Stimulated activated CD8-positive, alpha-beta memory T cell treated with anti-CD3 and anti-CD28 coated beads, Interleukin-12 subunit alpha, Interleukin-12 subunit beta, amount 100 ng/mL, for 4 hours (primary cell): ENCODE measurements at places on chromosomes 13 and 19.

GRCh38 chr13:87669379-87669978, 1.7 kb upstream of the SLITRK5 start:
- no peak for DNase-seq

DNA sequence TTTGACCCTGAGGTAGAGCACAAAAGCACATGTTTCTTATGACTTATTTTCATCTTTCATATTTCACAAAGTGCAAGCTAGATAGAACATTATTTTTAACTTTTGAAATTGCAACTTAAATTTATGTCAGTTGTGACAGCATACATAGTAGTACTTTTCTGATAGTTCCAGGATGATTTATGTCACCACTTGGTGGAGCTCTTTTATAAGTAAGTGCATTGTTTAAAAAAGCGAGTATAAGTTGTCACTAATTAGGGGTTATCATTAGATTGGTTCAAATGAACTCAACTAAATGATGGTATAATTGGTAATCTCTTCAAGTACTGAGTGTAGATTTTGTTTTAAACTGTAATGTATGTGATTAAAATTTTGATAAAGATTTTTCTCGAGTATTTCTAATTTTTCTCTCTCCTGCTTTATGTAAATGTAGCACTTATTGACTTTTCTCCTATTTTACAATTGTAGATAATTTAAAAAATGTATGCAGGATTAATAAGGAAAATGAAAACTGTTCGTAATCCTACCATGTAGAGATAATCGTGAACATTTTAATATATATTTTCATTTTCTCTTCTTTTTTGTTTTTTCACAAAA, 31.1 kb downstream of the RB1 start:
- no peak for DNase-seq

- DNase-seq: no peak
Observed at GRCh38 chr13:111852725-111853518, 214.0 kb upstream of the SOX1 start.

GRCh38 chr19:19185853-19186740, 5.9 kb downstream of the BORCS8 start:
- DNase-seq: peak; percentile 33

GRCh38 chr19:53596056-53596455, 35.7 kb upstream of the DPRX start:
- no peak for DNase-seq

- DNase-seq: no peak
Observed at GRCh38 chr13:30078059-30078458, 227.6 kb upstream of the UBL3 start.

GRCh38 chr13:23629566-23630272, 59.5 kb downstream of the TNFRSF19 start:
- DNase-seq: no peak

DNA sequence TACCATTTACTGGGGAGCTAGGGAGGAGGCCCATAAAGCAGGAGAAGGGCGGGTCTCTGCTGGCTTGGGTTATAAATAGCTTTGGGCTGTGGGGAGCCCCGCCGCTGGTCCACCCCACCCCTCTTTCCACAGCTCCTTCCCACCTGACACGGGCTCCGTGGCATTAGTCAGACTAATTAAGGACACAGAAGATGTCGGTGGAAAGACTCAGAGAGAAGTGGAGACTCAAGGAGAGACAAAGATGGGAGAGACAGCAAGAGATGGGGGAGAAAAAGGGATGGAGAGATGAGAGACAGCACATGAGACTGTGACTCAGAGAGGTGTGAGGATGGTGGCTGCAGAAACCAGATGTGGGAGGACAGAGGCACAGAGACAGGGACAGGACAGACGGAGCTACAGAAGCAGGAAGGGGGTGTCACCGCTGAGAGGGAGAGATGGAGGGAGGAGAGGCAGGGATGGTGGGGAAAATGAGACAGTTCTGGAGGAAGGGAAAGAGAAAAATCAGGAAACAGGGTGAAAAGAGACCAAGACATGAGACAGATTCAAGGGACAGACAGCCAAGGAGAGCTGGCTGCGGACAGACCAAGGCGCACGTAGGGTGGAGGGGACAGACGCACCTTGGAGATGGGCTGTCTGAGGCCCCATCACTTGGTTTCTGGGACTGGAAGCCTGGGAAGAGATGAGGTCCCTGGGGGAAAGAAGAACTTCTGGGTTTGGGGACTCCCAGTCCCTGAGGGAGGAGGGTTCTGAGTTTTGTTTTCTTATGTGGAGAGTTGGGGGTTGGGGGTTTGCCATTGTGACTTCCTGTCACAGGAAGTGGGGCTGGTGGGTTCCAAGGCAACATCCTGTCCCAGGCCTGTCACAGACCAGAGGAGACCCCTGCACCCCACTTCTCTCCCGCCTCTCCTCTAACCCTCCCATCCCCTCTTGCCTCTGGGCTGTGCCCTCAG, 4.1 kb downstream of the ARHGEF1 start:
- DNase-seq: peak; percentile 56

DNA sequence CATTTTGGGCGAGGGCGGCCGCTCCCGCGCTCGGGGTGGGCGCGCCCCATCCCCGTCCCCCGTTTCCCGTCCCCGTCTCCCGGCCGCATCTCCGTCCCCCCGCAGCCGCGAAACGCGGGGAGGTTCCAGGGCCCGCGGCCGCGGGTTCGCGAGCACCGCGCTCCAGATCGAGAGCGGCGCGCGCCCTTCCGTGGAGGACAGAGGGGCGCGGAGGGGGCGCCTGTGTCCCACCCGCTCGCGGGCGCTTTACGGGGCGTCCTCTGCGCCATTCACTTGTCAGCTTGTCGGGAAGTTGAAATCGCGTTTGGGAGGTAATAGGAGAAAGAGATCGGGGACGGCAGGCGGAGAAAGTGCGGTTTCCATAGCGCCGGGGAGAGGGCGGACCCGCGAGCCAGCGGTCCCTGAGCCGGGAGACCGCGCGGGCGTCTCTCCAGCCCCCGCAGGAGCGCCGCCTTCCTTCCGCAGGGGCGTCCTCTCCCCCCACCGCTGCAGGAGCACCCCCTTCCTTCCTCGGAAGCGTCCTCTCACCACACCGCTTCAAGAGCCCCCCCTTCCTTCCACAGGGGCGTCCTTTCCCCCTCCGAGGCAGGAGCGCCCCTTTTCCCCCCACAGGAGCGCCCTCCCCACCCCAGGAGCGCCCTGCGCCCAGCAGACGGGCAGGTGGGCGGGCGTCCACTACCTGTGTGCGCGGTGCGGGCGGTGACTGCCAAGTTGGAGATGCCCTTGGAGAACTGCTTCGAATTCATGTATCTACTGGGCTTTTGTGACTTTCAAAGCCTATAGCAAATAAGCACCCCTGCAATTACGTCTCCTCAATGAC, 962 bp upstream of the IRS2 start:
- no peak for DNase-seq

- DNase-seq: no peak
Observed at GRCh38 chr13:106484084-106484483, 51.4 kb downstream of the EFNB2 start.
